ENCODE measurements at places on chromosomes 5 and 9.

- DNase-seq, result no peak
Measured at GRCh38 chr9:131814707-131815106, 74.8 kb upstream of the RAPGEF1 start.

- DNase-seq, result no peak
Measured at GRCh38 chr9:97704345-97704677, 7.2 kb upstream of the XPA start.

- DNase-seq, result no peak
Measured at GRCh38 chr5:135106610-135107471, 72.8 kb upstream of the PITX1 start.

DNA sequence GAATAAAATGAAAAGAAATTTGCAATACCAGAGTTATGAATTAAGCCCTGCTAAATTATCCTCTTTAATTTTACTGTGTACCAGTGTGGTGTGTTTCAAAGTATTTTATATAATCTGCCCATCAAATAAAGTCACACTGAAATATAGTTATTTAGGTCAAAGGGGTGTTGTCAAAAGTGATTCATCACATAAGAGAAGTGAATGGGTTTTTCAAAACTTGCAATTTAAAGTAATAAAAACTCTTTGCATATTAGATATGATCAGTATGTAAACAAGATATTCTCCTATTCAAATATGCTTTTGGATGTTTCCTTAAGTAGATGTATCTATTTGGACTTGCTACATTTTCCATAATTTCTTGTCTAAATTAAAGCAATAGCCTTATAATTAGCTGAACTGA lies 1183.0 kb upstream of the CDH18 start:
- no peak for DNase-seq

- DNase-seq, result no peak
Measured at GRCh38 chr5:141313711-141314110, 6.9 kb downstream of the TAF7 start.

GRCh38 chr5:27727254-27727653 lies 688.9 kb upstream of the CDH9 start:
- DNase-seq, result no peak

- DNase-seq, result no peak
Measured at GRCh38 chr5:77180167-77181081, 30.1 kb upstream of the PDE8B start.

DNA sequence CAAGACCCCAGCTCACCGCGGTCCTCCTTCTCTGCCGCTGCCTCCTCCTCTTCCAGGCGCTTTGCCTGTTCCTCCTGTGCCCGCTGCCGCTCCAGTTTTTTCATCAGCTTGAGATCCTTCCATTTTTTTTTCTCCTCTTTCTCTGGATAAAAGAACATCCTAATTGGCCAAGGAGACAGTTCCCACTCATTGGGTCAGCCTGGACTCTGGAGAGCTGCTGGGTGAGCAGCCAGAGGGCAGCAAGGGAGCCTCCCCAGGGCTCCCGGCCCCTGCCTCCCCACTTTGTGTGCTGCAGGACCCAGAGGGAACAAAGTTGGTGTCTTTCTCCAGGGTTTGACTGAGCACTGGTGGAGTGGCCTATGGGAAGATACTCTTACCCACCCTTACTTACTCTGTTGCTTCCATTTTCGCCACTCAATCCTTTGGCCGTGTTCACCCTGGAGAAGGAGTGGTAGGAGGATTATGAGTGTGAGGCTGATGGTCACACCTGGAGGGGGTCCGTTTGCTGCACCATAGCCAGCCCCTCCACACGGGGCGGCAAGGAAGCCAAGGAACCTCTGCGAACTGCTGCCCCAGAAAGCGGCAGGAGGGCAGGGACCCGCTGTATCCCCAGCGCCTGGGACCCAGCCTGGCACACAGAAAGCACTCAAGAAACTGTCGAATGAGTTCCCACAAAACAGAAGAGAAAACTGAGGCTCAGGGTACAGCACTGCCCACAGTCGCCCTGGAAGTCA lies 708 bp downstream of the SPOUT1 start:
- no peak for DNase-seq

DNA sequence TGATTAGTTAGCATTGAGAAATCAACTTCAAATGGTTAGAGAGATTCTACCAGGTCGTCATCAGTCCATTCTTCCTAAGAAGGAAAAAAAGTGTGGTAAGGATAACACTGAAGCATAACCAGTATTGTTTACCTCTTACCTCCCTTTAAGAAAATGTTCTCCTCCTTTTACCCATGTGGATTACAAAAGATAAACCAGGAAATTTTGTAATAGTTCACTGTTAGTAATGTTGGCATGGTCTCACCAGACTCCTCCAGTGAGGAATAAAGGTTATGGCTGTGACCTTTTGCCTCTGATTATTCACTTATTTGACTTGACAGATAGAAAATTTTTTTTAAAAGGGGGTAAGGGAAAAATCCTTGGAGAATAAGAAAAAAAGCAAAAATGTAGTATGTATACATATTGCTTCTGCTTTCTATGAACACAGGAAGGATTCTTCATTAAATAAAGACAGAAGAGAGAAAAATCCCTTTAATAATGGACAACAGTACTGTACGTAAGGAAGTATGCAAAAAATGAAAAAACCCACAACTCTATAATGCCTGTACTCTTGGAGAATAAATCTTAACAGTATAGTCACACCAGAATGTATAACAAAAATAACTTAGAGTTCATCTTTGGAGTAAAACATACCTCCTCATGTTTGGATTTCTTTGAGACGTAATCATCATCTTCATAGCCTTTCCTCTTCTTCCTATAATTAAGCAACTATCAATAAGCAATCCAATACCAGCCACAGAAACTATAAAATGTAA lies 18.1 kb downstream of the CCNH start:
- DNase-seq, result no peak

DNA sequence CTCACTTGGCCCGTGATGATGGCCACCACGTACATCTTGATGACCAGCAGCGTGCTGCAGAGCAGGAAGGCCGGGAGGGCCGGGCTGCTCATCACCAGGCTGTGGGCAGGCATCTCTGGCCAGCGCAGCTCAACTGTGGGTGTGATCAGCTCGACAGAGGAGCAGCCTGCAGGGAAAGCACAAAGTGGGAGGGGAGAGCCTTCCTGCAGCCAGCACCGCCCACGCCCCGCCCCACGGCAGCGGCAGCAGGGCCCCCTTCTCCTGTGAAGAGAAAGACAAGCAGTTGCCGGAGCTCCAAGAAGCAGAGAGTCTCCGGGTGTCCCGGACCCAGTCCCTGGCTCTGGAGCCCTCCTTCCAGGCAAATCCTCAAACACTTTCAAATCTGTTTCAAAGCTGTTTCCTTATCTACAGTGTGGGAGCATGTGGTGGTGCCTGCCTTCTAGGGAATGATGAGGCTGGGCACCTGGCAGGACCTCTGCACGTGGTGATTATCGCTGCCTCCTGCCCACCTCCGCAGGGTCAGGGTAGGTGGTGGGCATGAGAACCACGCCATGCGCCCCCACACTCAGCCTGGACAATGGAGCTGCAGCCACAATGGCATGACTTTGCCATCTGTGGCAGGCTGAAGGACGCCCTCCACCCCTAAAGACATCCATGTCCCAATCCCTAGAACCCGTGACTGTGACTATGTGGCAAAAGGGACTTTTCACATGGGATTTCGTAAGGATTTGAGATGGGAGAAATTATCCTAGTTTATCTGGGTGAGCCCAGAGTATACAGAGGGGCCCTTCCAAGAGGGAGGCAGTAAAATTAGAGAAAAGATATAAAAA lies at the start of gene PTGES:
PTGES (minus strand) TSS at position 143 of the 830 bp plus-strand sequence; CDS start at position 113, 30 bp downstream.
- DNase-seq, result no peak

DNA sequence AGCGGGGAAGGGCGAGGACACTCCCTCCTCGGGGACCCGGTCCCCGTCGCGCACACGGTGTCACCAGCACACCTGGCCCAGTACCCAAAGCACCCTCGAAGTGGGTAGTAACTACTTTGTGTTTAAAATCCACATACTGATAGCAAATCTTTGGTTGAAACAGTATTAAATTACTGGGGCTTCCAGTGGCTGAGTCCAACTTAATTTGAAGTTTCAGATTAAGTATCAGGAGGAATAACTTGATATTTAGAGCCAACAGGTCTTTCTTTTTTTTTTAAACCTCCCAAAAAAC lies 615 bp downstream of the ATG10 start:
- DNase-seq, result no peak

DNA sequence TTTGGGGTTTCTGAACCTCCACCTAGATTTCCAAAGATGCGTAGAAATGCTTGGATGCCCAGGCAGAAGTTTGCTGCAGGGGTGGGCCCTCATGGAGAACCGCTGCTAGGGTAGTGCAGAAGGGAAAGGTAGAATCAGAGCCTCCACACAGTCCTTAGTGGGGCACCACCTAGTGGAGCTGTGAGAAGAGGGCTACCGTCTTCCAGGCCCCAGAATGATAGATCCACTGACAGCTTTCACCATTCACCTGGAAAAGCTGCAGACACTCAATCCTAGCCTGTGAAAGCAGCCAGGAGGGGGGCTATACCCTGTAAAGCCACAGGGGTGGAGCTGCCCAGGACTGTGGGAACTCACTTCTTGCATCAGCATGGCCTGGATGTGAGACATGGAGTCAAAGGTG lies 13.3 kb upstream of the HSDL2 start:
- DNase-seq, result no peak

- no peak for DNase-seq
Measured at GRCh38 chr5:16695779-16696178, 79.0 kb upstream of the RETREG1 start.
